Colonic mucosa (tissue), 4 donors: ENCODE measurements at places on chromosomes 6 and 20. TPM values are rescaled to one million over a fixed set of nuclear protein-coding genes. Genes with fewer than 3 reads are reported as not detected.

- H3K4me1 ChIP-seq, result no peaks in the 10 kb centered on the region
- no peaks in the 10 kb centered on the region for H3K27me3 ChIP-seq
- H3K36me3 ChIP-seq, result no peaks in the 10 kb centered on the region
- DNase-seq, result no peak
- H3K27ac ChIP-seq, result no peak overlapping the region
Observed at GRCh38 chr6:19333936-19334335, 503.2 kb upstream of the ID4 start.

GRCh38 chr20:46434597-46434996 is 28.2 kb upstream of the ELMO2 start:
- H3K4me3 ChIP-seq, result no peak overlapping the region
- no peaks in the 10 kb centered on the region for H3K27me3 ChIP-seq
- no peak overlapping the region for H3K27ac ChIP-seq
- H3K4me1 ChIP-seq, result no peaks in the 10 kb centered on the region
- H3K36me3 ChIP-seq, result no peaks in the 10 kb centered on the region
- no peak for DNase-seq

GRCh38 chr20:32522526-32522775 is 62.7 kb downstream of the NOL4L start:
- no peaks in the 10 kb centered on the region for H3K27me3 ChIP-seq
- no peak for DNase-seq
- no peak overlapping the region for H3K4me3 ChIP-seq
- H3K36me3 ChIP-seq, result no peaks in the 10 kb centered on the region
- H3K4me1 ChIP-seq, result no peaks in the 10 kb centered on the region

DNA sequence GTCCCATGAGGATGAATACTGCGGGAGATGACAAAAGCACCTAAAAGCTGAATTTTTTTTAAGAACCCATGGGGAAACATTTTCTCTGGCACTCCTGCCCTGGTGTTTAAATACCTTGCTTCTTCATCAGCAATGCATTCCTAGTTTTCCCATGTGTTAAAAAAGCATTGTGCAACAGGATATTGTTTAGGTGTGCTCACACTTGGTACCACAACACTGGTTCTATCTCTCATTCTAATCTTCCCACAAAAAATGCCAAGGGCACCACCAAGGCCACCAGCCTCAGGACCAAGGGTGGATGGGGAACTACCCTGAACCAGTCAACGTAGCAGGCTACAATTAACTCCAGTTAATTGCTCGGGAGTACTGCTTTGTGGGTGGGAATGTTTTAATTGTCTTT is 50.9 kb downstream of the ALDH5A1 start:
- no peaks in the 10 kb centered on the region for H3K27me3 ChIP-seq
- H3K4me1 ChIP-seq, result no peaks in the 10 kb centered on the region

DNA sequence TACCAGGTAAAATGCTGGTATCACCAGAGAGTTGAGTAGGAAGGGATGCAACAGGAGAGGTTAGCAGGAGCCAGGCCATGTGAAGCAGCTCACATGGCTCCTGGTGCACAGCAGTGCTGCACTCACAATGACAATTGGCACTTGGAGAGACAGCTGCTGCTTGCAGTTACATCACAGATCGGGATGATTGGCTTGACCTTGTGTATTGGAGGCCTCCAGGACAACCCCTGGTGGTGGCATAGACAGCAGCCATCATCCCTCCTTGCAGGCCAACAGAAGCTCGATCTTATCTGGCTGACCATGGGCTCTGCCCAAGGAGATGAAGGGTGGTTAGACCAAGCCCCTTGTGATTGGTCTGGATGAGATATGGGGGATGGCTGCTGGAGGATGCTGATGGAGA is 73.0 kb downstream of the EYA2 start:
- H3K36me3 ChIP-seq, result no peaks in the 10 kb centered on the region
- H3K27ac ChIP-seq, result no peak overlapping the region
- H3K4me3 ChIP-seq, result no peak overlapping the region
- H3K27me3 ChIP-seq, result no peaks in the 10 kb centered on the region
- no peaks in the 10 kb centered on the region for H3K4me1 ChIP-seq
- no peak for DNase-seq

Gene LIN28B
- 0.12 TPM for total RNA-seq

- no peak overlapping the region for H3K27ac ChIP-seq
- no peaks in the 10 kb centered on the region for H3K36me3 ChIP-seq
- H3K4me3 ChIP-seq, result no peak overlapping the region
- no peaks in the 10 kb centered on the region for H3K4me1 ChIP-seq
- DNase-seq, result no peak
- H3K27me3 ChIP-seq, result no peaks in the 10 kb centered on the region
Observed at GRCh38 chr20:48606172-48606840, 221.5 kb downstream of the PREX1 start.

DNA sequence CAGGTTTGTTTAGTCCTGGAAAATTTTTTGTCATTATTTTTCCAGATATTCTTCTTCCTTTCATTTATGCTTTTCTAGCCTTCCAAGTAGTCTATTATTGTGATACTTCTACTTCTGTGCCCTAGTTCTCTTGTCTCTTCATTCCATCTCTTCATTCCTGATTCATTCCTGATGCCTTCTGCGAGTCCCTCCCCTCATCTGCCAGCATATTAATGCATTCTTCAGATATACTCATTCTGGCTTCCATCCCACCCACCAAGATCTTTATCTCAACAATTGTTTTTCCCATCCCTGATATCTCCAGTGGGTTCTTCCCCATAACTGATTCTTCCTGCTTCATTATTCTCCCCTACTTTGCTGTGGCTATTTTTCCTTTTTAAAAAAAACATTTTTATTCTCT is 35.2 kb downstream of the ALDH5A1 start:
- H3K36me3 ChIP-seq, result no peaks in the 10 kb centered on the region
- no peak for DNase-seq
- no peak overlapping the region for H3K27ac ChIP-seq
- no peak overlapping the region for H3K4me3 ChIP-seq

- H3K4me1 ChIP-seq, result no peaks in the 10 kb centered on the region
- no peaks in the 10 kb centered on the region for H3K36me3 ChIP-seq
- H3K27me3 ChIP-seq, result no peaks in the 10 kb centered on the region
Observed at GRCh38 chr6:116536216-116536621, 9.3 kb downstream of the TRAPPC3L start.

GRCh38 chr6:7467007-7467897 is 74.2 kb upstream of the DSP start:
- H3K4me1 ChIP-seq, result no peaks in the 10 kb centered on the region
- peak; percentile 49 for DNase-seq
- H3K27me3 ChIP-seq, result no peaks in the 10 kb centered on the region
- H3K27ac ChIP-seq, result no peak overlapping the region
- H3K4me3 ChIP-seq, result no peak overlapping the region

Gene RNF182
- not detected for total RNA-seq

GRCh38 chr6:62740171-62740570 is 454.1 kb upstream of the KHDRBS2 start:
- no peaks in the 10 kb centered on the region for H3K4me1 ChIP-seq
- H3K36me3 ChIP-seq, result no peaks in the 10 kb centered on the region
- no peaks in the 10 kb centered on the region for H3K27me3 ChIP-seq
- no peak overlapping the region for H3K27ac ChIP-seq
- H3K4me3 ChIP-seq, result no peak overlapping the region
- DNase-seq, result no peak

- DNase-seq, result no peak
Observed at GRCh38 chr6:76073281-76073680, 819 bp upstream of the IMPG1 start.

GRCh38 chr6:22570185-22570551 is 802 bp downstream of the HDGFL1 start:
- no peaks in the 10 kb centered on the region for H3K4me1 ChIP-seq
- no peaks in the 10 kb centered on the region for H3K27me3 ChIP-seq

Gene RIPOR3
- total RNA-seq, result 2.9 TPM

GRCh38 chr6:167200806-167201205 is 43.0 kb upstream of the GPR31 start:
- H3K4me3 ChIP-seq, result no peak overlapping the region
- no peaks in the 10 kb centered on the region for H3K36me3 ChIP-seq
- no peaks in the 10 kb centered on the region for H3K27me3 ChIP-seq
- DNase-seq, result no peak
- no peak overlapping the region for H3K27ac ChIP-seq

GRCh38 chr6:38349795-38350194 is 289.9 kb downstream of the BTBD9 start:
- no peak overlapping the region for H3K4me3 ChIP-seq
- no peak for DNase-seq
- no peaks in the 10 kb centered on the region for H3K4me1 ChIP-seq

- no peaks in the 10 kb centered on the region for H3K36me3 ChIP-seq
- no peak for DNase-seq
- no peak overlapping the region for H3K27ac ChIP-seq
- no peak overlapping the region for H3K4me3 ChIP-seq
- no peaks in the 10 kb centered on the region for H3K27me3 ChIP-seq
- H3K4me1 ChIP-seq, result no peaks in the 10 kb centered on the region
Observed at GRCh38 chr6:148471624-148472159, 129.1 kb downstream of the SASH1 start.

Gene MOG
- total RNA-seq, result not detected

Gene CDSN
- total RNA-seq, result not detected

DNA sequence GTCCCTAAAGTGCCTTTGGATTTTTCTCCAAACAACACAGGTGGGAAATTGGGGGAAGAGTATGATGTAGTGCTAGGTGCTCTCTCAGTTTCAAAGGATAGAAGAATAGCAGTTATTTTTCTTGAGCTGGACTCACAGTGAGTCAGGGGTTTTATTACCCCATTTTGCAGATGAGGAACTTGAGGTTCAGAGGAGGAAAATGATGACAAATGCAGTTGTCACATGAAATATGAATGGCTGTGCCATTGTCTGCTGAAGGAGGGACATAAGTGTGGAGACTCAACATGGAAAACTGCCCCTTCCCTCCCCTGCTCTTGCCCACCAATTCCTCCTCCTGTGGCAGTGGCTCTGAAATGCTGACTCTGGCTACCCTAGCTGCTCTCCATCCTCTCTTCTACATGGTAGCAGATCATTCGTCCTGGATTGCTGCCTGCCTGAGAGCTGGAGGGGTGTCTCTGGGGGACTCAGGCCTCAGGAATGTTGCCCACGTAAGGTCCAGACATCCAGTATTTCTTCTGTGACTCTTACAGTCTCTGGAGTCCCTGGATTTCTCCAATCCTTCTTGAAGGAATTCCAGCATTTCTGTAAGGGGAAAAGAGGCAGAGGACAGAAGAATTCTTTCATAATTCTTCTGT is 37.6 kb upstream of the EPB41L1 start:
- H3K36me3 ChIP-seq, result no peaks in the 10 kb centered on the region
- no peaks in the 10 kb centered on the region for H3K27me3 ChIP-seq
- no peak overlapping the region for H3K4me3 ChIP-seq
- no peak for DNase-seq

DNA sequence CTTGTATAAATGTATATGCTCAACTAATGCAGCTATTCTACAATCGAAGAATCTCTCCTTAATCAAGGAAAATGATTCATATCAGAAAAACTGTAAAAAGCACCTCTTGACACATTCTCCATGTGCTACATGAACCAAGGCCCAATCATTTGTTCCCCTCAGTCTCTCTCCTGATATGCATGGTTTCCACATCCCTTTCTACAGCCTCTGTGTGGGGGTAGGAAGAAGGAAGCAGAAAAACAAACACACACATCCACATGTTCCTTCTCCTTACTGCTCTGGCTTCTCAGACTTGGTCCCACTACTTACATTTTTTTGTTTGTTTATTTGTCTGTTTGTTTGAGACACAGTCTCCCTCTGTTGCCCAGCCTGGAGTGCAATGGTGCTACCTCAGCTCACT is 510.5 kb downstream of the PRKN start:
- H3K27ac ChIP-seq, result no peak overlapping the region
- no peaks in the 10 kb centered on the region for H3K4me1 ChIP-seq
- no peak overlapping the region for H3K4me3 ChIP-seq

Gene TMC2
- total RNA-seq, result not detected

Gene TMEM200A
- total RNA-seq, result 20.4 TPM

GRCh38 chr20:9427430-9428291 is 86.7 kb upstream of the LAMP5 start:
- H3K27ac ChIP-seq, result no peak overlapping the region
- DNase-seq, result no peak
- no peaks in the 10 kb centered on the region for H3K4me1 ChIP-seq
- H3K4me3 ChIP-seq, result no peak overlapping the region

Gene PAQR8
- 87.8 TPM for total RNA-seq

Gene RNF217
- total RNA-seq, result 20.4 TPM

Gene C20orf141
- total RNA-seq, result not detected

- no peak for DNase-seq
- no peak overlapping the region for H3K4me3 ChIP-seq
- H3K4me1 ChIP-seq, result no peaks in the 10 kb centered on the region
- peak overlapping the region; percentile 23 for H3K27ac ChIP-seq
- H3K27me3 ChIP-seq, result peaks cover 13% of the 10 kb centered on the region
Observed at GRCh38 chr6:107495971-107496370, 6.1 kb downstream of the SOBP start.

Gene TREM2
- not detected for total RNA-seq

Gene GSTA2
- 0.22 TPM for total RNA-seq

Gene GSTA3
- total RNA-seq, result not detected

GRCh38 chr6:149895833-149896271 is 2.1 kb downstream of the RAET1E start:
- no peak overlapping the region for H3K4me3 ChIP-seq
- H3K4me1 ChIP-seq, result peaks cover 13% of the 10 kb centered on the region
- no peaks in the 10 kb centered on the region for H3K36me3 ChIP-seq
- no peaks in the 10 kb centered on the region for H3K27me3 ChIP-seq
- peak overlapping the region; percentile 63 for H3K27ac ChIP-seq
- DNase-seq, result peak; percentile 40

Gene SLC22A2
- not detected for total RNA-seq

DNA sequence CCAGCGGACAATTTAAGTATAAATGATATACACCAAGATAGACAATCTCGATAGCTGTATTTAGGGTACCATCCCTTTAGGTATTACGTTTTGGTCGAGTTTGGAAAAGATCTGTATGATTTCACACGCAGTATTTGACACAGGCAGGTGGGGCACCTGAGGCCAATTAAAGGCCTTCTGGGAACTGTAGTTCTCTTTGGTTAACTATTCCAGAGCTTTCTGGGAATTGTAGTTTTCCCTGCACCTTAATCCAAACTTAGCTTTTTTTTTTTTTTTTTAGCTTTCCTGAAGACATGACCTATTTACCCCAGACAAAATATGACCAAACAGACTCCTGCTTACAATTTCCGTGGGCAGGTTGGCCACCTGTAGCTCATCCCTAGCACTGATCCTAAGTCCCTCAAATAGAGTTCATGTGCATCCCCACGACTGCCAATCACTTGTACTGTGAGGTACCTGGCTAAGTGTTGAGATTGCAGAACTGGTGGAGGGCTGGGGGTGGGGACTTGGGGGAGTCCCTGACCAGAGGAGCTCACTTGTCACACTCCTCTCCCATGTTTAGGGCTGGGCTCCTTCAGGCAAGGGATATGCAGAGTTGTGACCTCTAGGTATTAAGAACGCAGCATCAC is 999 bp upstream of the EHMT2 start:
- H3K4me1 ChIP-seq, result no peaks in the 10 kb centered on the region
- H3K4me3 ChIP-seq, result peak overlapping the region; percentile 95
- H3K36me3 ChIP-seq, result no peaks in the 10 kb centered on the region

Gene GDAP1L1
- total RNA-seq, result not detected

Gene HLA-DQB1
- total RNA-seq, result 1.8 TPM

Gene SLC22A23
- 85.7 TPM for total RNA-seq

Gene LHFPL5
- total RNA-seq, result not detected
